ENCODE measurements at places on chromosomes 13 and 19.

GRCh38 chr13:93328943-93329342 is 102.3 kb downstream of the GPC6 start:
- DNase-seq: no peak

DNA sequence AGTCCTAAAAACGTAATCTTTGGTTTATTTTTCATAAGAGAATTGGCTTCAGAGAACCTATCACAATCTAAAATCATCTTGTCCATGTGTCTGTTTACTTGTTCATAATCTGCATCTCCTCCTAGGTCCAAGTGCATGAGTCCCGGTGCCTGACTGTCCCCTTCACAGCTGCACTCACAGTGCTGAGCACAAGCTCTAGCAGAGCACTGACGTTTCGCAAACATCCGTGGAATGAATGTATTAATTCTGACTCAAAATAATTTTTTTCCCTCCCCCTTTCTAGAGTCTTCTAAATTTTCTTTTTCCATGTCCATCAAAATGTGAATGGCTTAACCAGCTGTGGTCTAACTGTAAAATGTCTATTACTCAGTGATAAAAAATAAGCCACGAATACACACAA is 245.5 kb upstream of the TSHZ3 start:
- no peak for DNase-seq

DNA sequence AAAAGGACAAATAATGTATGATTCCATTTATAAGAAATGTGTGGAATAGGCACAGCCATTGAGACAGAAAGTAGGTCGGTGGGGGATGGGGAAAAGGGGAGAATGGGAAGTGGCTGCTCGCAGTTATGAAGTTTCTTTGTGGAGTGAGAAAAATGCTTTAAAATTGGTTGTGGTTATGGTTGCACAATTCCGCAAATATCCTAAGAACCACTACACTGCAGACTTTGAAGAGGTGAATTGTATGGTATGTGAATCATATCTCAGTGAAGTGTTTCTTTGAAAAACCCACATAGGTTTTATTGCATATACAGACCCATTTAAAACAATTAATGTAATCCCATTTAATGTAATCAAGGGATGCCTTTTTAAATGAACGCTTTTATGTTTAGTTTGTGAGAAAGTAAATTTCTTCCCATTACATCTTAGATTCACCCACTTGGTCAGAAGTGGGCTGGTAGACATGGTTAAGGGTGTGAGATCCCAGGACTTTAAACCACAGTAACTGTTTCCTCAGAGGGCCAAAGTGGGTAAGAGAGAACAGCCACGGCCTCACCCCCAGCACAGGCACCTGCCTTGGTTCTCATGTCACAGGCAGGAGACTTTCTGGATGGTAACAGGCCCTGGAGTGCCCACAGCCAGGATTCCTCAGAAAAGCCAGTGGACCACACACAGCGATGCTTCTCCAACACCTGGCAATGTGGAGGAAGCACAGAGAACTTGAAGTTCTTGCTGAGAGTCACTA is 119.3 kb upstream of the GJB6 start:
- peak; percentile 76 for DNase-seq

- DNase-seq: no peak
Observed at GRCh38 chr19:472005-472858, 11.4 kb upstream of the SHC2 start.

DNA sequence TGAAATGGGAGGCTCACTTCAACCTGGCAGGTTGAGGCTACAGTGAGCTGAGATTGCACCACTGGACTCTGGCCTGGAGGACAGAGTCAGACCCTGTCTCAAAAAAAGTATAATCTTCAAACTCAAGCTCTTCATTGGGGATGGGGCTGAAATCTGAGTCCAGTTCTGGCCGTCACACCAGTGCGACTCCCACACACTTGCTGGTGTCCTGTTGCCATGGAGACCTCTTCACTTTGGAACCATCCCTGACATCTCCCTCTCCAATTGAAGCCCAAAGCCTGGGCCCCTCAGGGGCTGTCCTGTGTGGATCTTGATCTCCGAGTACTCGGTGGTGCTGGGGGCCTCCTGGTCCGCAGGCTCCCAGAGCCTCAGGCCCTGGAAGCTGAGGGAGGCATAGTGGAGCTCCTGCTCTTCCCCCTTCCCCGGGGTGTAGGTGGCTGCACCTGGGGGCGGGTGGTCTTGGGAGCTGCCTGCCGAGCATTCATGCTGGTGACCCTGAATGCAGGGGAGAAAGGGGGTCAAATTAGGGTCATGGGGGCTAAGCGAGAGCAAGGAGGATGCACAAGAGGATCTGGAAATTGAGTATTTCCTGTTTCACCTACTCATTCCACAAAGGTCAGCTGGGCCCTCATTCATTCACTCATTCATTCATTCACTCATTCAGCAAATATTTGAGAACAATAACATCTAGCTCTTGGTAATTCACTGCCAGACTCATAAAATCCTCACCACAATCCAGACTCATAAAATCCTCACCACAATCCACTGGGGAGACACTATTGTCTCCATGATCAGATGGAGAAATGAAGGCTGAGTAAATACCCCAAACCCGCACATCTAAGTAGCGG is 11.0 kb downstream of the SIGLEC11 start:
- no peak for DNase-seq

DNA sequence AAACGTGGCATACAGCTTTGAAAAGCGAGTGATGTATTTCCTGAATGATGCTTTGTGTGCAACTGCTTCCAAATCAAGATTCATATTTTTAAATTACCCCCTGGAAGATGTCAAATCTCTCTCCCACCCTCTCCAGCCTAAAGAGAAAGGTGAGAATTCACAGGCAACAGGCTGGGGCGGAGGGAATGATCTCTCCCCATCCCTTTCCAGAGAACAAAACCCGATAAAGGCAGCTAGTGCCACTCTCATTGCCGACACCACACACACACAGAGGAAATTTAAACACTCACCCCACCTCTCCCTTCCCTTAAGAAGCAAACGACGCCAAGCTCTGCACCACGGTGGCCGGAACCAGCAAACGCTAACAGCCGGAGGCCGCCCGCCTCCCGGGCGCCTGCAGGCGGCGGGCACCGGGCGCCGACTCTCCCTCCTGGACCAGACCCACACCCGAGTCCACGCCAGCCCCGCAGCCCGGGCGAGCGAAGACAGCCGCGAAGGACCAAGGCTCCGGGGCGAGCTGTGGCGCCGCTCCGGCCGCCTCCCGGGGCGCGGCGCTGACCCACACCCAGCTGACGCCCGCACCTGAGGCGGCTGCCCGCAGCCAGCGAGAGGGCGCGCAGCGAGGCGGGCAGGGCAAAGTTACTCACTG is 477 bp downstream of the LNX2 start:
- DNase-seq: peak; percentile 23

DNA sequence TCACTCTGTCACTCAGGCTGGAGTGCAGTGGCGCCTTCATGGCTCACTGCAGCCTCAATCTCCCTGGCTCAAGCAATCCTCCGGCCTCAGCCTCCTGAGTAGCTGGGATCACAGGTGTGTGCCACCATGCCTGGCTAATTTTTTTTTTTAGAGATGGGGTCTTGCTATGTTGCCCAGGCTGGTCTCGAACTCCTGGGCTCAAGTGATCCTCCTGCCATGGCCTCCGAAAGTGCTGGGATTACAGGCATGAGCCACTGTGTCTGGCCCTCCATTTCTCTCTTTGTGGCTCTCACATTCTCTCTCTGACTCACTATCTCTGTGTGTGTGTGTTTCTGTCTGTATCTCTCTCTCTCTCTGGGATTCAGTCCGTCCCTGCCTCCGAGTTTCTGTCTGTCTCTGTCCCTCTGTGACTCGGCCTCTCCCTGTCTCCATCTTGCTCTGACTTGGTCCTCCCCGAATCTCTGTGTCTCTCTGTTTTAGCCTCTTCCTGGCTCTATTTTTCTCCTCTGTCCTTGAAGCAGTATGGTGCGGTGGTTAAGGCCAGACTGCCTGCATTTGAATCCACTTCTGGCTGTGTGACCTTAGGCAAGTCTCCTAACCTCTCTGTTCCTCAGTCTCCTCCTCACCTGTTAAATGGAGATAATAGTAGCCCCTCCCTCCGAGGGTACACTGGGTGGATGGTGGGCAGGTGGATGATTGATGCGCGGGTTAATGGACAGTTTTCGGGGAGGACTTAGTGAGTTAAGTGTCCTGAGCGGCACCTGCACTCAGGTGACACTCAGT is 11.0 kb downstream of the MEIS3 start:
- no peak for DNase-seq

DNA sequence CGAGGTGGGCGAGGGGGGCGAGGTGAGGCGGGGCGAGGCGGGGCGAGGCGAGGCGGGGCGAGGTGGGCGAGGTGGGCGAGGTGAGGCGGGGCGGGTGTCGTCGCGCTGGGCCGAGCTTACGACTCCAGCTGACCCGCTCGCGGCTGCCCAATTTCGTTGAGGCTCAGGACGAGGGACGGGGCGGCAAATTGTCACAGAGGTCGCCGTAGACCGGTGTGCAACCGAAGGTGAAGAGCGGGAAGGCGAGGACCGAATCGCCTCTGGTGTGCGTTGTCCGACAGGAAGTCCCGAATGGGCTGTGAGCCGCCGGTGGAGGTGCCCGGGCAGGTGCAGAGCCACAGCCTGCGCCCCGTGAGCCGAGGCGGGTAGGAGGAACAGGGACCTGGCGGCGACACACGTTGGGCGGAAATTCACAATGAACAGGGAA is at the start of gene LACC1:
Gene LACC1, plus strand, starts transcription at position 150 of the 427 bp plus-strand sequence. CDS start 1,082 bp downstream, outside the sequence.
- no peak for DNase-seq

DNA sequence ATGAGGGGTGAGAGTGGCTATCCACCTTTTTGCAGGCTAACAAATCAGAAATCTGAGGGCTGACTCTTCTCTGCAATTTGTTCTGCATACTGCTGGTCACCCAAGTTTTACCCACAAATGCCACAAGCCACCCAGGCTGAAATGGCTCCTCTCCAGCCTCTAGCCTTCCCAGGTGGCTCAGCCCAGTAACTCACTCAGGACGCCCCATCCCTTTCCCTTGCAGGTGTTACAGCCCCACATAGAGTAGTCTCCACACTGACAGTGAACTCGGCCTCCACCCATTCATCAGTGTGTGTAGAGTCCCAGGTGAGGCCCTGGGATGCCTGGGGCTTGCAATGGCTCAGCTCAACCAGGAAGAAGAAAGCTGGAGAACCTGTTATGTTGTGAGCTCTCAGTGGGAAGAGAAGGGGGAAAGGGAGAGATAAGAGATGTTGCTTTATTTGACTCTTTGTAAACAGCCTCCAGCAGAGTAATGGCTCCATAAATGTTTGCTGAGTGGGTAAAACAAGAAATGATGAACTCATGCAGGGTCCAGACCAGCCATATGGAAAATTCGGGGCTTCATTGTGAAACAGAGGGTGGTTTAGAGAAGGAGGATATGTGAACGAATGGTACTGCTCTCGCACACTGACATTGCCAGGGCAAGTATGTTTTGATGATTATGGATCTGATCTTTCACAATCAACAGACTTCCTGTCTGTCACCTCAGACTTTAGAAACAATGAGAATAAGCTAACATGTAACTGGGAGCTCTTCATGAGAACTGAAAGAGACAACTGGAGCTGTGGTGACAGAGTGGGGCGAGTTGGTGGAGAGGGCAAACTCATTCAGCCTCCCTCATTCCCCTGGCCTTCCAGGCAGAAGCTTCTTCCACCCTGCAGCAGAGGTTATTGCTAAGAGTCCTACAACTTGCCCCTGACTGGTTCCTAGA is 74.2 kb upstream of the RFC3 start:
- no peak for DNase-seq

- no peak for DNase-seq
Observed at GRCh38 chr13:43516401-43516833, 270.4 kb downstream of the ENOX1 start.

- DNase-seq: no peak
Observed at GRCh38 chr19:49110567-49110966, 3.6 kb upstream of the LIN7B start.

- DNase-seq: no peak
Observed at GRCh38 chr13:33296793-33297425, 11.4 kb upstream of the STARD13 start.

GRCh38 chr13:109606520-109606919 is 179.9 kb downstream of the IRS2 start:
- DNase-seq: no peak

GRCh38 chr13:24167666-24168391 is 7.3 kb downstream of the SPATA13 start:
- no peak for DNase-seq

DNA sequence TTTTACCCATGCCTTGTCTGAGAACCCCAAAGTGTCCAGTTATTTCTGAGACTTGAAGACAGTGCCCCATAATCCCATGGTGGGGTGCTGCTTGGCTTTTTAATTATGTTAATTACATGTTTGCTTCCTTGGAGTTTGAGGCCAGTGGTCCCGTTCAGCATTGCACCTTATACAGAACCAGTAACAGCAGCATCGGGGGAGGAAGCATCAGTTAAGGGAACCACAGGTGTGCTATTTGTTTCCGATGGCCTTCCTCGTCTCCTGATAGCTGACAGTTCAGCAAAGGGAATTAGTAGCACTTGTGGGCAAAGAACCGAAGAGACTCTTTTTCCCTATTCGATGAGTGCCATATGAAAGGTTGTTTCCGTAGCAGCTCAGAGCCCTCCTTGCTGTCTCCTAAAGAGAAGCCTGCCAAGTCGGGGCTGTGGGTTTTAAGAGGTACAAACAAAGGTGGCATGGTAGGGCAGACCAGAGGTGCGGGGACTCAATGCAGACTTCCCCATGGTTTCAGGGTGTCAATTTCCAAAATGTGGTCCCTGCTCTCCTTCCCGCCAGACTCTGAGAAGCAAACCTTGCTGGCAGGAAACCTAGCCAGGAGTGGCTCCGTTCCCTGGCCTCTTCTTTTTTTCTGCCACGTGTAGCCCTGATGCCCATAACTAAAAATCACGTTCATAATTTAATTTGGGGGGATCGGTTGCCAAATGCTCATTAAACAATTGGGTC is 225.2 kb upstream of the TSHZ3 start:
- no peak for DNase-seq

DNA sequence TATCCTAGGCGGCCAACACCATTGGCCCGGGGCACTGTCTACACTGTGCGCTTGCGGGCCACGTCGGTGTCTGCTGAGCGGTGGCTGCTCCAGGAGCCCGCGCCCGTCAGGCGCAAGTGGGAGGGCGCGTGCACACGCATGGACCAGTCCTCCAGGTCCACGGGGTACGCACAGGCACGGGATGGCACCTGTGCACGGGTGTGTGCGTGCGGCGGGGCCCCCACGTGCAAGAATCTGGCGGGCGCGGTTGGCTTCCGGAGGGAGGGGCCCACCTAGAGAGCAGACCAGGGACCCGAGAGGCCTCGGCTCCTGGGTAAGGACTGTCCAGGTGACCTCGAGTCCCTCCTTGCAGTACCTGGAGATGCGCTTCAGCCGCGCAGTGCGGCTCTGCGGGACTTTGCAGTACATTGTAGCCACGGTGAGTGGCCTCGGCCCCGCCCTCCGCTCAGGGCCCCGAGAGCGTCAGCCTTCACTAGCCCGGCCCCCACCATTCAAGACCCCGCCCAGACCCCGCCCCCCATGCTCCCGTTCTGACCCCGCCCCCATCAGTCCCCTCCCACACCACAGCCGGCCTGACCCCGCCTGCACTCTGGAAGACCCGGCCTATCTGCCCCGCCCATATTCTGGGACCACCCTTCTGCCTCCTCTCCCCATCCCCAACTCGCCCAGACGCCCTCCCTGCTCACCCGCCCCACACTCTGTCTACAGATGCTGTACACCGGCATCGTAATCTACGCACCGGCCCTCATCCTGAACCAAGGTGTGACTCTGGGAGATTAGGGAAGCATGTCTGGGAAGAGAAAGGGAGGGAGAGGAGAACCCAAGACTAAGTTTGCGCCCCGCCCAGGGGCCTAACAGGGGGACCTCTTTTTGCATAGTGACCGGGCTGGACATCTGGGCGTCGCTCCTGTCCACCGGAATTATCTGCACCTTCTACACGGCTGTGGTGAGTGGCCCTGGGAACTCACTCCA is 2.3 kb downstream of the SLC5A5 start:
- DNase-seq: peak; percentile 48

GRCh38 chr19:55535965-55536350 is 975 bp downstream of the SBK2 start:
- no peak for DNase-seq

Measured in MCF 10A (cell line).